Stimulated activated CD8-positive, alpha-beta memory T cell treated with anti-CD3 and anti-CD28 coated beads, Interleukin-4, amount 100 ng/mL, for 4 hours (primary cell): ENCODE measurements at places on chromosomes 16 and 17.

DNA sequence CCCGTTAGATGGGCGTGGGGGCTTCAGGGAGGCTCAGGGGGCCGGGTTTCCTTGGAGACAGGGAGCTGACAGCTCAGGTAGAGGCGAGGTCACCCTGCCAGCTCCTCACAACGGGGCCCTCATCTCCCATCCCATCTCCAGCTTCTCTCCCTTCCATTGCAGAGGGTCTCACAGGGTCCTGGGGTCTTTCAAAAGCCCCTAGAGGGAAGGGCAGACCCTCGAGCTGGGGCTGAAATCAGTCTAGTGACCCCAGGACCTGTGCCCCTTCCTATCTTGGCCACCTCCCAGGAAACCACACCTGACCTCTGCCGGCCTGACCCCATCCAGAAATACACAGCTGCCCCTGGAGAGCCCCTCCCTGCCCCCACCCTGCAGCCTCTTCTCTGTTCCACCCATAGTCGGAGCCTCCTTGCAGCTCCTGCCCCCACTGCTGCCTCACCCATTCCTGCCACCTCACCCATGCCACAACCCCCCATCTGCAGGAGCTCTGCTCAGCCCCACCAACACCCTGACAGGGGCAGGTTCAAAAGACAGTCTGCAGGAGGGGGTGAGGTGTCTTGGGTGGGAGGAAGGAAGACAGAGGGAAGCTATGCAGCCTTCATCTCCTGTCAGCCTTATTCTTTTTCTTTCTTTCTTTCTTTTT, 23.4 kb downstream of the PIK3R5 start:
- no peak for DNase-seq

DNA sequence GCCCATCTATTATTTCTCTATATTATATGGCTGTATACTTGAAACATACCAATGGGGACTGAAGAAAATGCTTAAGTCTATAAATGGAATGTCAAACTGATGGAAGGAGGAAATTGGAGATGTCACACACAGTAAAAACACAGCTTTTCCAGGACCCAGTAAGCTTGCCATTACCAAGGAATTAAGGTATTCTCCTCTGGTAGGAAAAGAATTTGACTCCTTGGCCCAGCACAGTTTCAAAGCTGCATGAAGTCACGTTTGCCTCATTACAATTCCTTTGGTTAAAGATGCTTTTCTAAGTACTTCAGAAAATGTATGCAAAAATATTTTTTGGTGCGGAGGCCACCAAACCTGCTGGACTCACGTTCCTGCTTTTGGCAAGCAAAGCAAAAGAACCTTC, 48.5 kb downstream of the CDH13 start:
- DNase-seq, result no peak

- no peak for DNase-seq
Measured at GRCh38 chr16:85017151-85017550, 5.8 kb upstream of the ZDHHC7 start.

DNA sequence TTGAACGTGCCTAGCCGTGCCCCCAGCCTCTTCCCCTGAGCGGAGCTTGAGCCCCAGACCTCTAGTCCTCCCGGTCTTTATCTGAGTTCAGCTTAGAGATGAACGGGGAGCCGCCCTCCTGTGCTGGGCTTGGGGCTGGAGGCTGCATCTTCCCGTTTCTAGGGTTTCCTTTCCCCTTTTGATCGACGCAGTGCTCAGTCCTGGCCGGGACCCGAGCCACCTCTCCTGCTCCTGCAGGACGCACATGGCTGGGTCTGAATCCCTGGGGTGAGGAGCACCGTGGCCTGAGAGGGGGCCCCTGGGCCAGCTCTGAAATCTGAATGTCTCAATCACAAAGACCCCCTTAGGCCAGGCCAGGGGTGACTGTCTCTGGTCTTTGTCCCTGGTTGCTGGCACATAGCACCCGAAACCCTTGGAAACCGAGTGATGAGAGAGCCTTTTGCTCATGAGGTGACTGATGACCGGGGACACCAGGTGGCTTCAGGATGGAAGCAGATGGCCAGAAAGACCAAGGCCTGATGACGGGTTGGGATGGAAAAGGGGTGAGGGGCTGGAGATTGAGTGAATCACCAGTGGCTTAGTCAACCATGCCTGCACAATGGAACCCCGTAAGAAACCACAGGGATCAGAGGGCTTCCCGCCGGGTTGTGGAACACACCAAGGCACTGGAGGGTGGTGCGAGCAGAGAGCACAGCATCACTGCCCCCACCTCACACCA, 724 bp downstream of the GAA start:
- DNase-seq, result no peak

DNA sequence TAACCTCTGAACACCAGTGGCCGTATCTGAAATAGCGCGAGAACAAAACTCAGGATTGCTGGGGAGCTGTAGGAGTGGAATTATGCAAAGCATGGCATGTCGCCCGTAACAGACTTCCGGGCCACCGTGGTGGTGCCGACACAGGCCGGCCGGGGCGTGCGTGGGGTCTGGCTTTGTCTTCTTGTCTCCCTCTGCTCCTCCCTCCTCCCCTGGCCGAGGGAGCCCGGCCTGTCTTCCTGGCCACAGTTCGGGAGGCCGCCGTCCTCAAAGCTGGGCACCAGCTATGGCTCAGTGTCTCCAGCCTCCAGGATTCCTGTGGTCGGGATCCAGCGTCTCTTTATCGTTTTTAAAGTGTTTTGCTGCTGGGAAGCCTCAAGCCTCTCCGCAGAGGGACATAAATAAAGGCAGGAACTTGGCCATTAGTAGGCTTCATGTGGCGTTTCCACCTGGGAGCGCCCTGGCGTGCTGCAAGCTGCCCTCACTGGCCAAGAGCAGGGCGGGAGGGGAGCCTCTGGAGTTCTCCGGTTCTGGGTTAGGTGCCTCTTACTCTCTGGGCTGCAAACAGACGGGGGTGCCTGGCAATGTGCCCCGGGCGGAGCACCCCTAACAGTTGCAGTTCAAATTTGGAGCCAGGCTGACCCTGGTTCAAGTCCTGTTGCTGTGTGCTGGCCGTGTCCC, 22.0 kb upstream of the NPTX1 start:
- no peak for DNase-seq

DNA sequence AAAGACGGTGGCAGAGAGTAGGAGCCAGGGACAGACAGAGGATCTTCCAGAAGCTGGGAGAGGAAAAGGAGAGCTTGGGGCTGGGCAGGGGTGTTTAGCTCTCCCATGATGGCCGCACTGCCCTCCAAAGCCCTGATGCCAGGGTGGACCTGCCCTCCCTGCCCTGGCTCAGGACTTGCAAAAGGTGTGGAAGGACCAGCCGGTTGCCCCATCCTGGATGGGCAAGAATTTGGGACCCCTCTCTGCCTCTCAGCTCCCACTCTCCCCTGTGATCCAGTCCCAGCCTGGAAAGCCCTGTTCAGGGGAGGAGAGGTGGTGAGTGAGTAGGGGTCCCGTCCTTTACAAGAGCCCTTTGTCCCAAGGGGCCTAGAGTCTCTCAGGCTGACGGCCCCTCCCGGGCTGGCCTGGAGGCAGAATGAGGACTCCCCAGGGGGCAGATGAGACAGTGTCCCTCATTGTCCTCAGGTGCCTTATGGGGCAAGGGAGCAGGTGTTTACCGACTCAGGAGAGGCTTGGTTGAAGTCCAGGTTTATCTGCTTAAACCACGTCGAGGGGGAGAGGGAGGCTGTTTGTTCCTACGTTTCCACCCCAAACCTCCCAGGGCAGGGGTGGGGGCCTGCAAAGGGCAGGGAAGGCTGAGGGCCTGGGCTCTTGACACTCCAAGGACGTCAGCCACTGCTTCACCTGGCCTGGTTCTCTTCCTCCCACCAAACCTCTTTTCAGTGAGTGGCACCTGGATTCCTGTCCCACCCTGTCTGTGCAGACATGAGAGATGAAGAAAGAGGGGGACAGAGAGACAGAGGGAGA, 19.3 kb upstream of the ITGA3 start:
- DNase-seq, result no peak

DNA sequence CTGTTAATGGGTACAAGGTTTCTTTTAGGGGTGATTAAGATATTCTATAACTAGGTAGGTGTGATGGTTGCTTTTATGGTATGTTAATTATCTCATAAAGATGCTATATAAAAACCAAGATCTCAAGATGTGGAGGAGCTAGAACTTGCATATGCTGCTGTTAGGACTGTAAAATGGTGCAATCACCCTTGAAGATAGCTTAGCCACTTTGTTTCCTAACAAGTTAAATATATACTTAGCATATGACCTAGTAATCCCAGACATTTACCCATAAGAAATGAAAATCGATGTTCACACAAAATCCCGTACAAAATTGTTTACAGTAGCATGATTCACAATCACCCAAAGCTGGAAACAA, 25.1 kb downstream of the GGA2 start:
- no peak for DNase-seq
